Nephron progenitor cell (in vitro differentiated cells): ENCODE measurements at places on chromosomes 5 and 9.

- no peak for DNase-seq
Measured at GRCh38 chr5:11770310-11770709, 133.9 kb downstream of the CTNND2 start.

- DNase-seq, result no peak
Measured at GRCh38 chr5:3993856-3994473, 398.3 kb downstream of the IRX1 start.

DNA sequence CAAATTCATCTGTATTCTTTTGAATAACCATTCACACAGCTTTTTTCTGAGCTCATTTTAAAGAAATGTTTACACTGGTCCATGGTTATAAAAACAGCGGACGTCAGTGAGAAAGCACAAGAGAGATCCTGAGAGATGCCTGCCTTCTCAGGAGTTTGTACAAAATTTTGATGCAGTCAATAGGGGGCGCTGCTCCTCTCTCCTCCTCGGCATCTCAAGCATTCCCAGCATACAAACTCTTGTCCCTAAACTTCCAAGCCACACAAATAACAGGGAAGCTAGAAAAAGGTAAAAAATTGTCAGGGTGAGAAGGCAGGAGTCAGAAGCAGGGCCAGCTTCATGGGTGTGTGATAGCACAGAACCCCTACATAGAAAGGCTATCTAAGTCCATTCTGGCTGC lies 11.2 kb upstream of the CCDC152 start:
- peak; percentile 16 for DNase-seq

DNA sequence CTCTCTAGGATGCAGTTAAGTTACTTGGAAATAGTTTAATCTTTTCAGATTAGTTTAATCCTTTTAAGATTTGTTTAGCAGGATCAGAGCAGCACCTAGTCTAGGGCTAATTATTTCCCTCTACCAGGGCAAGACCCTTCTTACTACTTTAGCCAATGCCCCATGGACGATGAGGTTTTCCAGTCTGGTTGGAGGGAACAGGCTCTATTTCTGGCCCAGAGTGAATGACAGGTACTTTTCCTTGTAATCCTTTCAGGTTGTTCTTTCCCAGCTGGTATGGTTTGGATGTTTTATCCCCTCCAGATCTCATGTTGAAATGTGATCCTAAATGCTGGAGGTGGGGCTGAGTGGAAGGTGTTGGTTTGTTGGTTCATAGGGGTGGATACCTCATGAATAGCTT lies 27.2 kb downstream of the PTTG1 start:
- DNase-seq, result no peak

GRCh38 chr9:135099574-135099973 lies 12.1 kb downstream of the OLFM1 start:
- no peak for DNase-seq

GRCh38 chr5:37015795-37016666 lies 139.5 kb downstream of the NIPBL start:
- no peak for DNase-seq

DNA sequence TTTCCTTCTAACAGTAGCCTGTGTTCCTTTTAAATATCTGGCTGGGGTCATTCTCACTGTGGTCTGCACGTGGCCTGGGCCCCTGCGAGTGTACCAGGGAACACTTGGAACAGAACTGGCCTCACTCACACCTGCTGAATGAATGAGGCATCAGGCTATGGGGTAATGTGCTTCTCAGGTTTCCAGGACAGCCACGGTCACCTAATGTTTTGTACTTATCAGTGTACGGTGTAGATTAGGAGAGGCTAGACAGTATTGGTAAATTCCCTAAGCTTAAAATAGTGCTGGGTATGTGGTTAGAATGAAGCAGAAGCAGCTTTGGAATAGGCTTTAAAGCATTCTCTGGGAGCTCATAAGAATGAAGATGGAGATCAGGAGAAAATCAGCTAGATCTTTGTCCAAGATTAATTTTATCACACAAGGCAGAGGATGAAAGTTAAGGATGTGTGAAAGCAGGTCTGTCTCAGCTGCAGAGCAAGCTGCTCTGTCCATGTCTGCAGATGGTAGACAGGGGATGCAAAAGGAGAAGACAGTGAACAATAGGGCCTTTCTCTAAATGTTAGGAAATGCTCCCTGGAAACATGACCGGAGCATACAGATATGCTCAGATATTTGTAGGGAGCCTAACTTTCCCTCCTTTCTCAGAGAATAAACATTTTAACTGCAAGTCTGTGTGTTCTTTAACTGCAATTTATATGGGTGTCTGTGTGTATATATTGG lies 267.5 kb downstream of the NR3C1 start:
- DNase-seq, result no peak
